KBM-7 (cell line): ENCODE measurements at places on chromosomes 5 and 9.

GRCh38 chr9:120331913-120332312, 248.1 kb downstream of the CDK5RAP2 start:
- DNase-seq, result no peak

GRCh38 chr9:124629600-124629999, 122.4 kb upstream of the NR5A1 start:
- no peak for DNase-seq

GRCh38 chr9:108621991-108622855, 233.6 kb downstream of the ACTL7B start:
- DNase-seq, result no peak

DNA sequence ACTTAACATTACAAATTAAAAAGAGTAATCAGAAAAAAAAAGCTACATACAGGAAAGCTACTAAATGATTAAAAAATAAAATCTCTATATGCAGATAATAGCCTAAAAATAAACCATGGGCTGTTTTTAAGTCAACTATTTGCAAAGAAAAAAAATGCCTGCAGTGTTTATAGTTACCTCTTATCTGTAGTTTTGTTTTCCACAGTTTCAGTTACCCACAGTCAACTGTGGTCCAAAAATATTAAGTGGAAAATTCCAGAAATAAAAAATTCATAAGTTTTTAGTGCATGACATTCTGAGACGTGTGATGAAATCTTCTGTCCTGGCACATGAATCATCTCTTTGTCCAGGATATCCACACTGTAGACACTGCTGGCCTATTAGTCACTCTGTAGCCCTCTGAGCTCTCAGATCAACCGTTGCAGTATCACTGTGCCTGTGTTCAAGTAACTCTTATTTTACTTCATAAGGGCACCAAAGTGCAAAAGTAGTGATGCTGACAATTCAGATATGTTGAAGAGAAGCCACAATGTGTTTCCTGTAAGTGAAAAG, 59.2 kb downstream of the PRELID2 start:
- DNase-seq, result no peak

- no peak for DNase-seq
These were observed 6.2 kb downstream of the FBXL7 start for GRCh38 chr5:15506146-15506545.
